ENCODE measurements at places on chromosomes 3 and 15.

DNA sequence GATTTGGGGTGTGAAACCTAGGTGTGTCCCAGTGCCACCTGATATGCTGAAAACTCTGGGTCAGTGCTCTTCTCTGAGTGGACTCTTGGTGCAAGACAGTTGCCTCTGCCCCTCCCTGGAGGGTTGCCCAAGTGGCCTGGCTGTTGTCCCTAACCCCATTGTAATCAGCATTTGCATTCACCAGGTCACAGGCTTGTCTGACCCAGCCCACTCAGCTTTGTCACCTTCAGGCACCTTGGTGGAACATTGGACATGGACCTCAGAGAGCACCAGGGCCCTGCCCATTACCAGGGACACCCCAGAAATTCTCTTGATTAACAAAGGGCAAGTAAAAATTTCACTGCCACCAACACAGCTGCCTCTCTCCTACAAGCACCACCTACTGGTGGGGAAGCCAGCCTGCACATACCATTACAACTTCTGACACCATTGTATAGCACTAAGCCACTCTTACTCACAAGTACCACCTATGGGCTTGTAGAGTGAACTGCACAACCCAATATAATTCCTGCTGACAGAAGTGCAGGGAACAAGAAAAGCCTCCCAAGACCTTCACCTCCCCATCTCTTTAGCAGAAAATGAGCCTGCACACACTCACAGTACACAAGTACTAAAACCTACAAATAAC, 324.6 kb downstream of the EPHA6 start:
- no peak for DNase-seq

DNA sequence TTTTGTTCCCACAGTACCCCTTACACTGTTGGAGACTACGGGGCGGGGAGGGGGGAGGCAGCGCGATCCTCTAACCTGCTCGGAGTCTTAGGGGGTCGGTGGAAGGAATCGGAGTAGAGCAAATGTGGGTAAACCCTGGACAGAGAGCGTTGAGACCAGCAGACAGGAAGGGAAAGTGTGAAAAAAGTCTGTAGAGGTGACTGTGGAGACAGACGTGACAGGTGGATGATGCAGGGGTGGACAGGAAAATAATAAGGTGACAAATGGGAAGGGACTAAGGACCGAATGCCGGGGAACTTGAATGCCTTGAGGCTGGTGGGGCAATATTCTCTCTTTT, 424 bp downstream of the EAF2 start:
- DNase-seq, result no peak

- no peak for DNase-seq
Observed at GRCh38 chr3:14428087-14429033, 26.0 kb downstream of the SLC6A6 start.

DNA sequence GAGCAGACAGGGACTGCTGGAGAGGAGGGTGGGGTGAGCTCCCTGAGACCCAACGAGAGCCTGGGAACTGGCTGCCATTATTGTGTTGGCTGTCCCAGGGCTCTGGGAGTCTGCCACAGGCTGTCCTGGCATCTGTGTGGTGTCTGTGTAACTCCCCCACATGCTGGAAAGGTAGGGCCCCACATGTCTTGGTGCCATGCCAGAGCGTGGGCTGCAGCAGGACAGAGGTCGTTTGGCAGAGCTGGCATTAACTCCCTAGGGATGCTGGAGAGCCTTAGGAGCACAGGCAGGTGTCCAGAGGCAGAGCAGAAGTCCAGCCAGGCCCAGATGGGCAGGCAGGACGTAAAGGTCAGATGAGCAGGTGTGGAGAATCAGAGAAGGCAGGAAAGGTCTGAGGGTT, 9.7 kb downstream of the TIMP4 start:
- DNase-seq, result no peak

- DNase-seq, result no peak
Observed at GRCh38 chr15:38610748-38611147, 46.1 kb upstream of the RASGRP1 start.

GRCh38 chr3:73773233-73773632, 148.5 kb upstream of the PDZRN3 start:
- no peak for DNase-seq

DNA sequence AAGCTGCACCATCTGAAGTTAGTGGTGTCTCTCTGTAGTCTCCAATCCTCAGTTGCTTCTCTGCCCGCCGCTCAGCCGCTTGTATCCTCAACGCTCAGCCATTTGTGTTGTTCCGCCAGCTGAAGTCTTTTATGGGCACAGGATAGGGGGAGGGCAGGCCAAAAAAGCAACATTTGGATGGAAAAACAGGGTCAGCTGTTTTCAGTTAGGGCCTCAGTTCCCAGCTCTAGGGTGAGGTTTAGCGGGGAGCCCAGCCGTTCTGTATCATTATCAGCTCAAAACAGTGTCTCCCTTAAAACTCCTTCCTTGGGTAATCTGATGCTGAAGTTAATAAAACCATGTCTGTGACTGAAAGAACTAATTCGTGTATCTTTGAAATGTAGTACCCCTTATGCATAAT, 329.5 kb upstream of the AZI2 start:
- no peak for DNase-seq

GRCh38 chr3:44554626-44555592, at the start of gene ZKSCAN7:
Gene ZKSCAN7 (plus strand): TSS chr3:44555193. CDS start chr3:44557048, 1,855 bp downstream.
- no peak for DNase-seq

DNA sequence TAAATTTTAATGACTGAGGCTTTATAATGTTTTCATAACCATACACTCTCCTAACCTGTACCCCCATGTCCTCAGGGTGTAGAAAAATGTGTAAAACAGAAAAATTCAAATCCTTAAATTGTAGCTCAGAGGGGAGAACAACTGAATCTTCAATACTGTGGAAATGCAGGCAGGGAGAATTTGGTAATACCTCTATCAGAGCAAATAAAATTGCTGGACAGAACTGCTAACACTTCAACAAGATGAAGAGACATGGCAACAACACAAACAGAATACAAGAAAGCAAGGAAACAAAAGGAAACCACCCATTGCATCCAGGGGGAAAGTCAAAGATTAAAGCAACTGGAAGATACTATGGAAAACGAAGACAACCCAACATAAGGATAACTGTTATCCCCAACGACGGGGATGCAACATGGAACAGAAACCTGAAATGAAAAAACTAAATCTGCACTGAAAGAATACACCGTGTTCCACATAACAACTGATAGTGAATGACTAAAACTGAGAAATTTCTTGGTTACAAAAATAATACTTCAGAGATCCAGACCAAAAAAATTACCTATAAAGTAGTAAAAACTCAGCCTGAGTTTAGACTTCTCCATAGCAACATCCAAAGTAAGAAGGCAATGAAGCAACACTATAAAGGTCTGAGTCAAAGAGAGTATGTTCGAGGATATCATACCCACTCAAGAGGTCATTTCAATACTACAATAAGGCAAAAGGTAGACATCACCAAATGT, 48.5 kb downstream of the HACD2 start:
- DNase-seq, result no peak

DNA sequence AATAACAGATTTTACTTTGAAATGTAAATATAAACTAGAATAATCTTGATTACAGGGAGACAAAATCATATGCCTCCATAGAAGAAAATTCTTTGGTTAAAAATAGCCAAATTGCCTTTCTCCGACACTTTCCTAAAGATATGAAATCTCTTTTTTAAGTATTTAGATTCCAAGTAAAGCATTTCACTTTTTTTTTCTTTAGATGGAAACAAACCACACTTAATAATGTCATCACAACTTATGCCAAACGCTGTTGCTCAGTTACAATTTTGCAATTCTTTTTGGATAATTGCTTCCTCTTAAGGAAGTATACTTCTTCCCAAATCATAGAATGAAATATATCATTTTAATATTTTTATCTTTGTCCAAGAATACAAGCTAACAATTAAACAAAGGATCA, 294.1 kb upstream of the ARL6 start:
- no peak for DNase-seq

All from NCI-H1694 treated with DMSO at 0.1 percent for 48 hours (cell line).